ENCODE measurements at places on chromosomes 16 and 17. TPM values are rescaled to one million over a fixed set of nuclear protein-coding genes. Genes with fewer than 3 reads are reported as not detected.

TOP3A gene
- 49.3 TPM for total RNA-seq

CUEDC1 gene
- total RNA-seq = 103 TPM

MT1G gene
- 2.2 TPM for total RNA-seq

KCTD5 gene
- total RNA-seq = 61.1 TPM

MEFV gene
- 0.46 TPM for total RNA-seq

SULT1A4 gene
- total RNA-seq = 1.2 TPM

- no peak for DNase-seq
These were observed 259.2 kb downstream of the SLC39A11 start for GRCh38 chr17:72833128-72833765.

- no peak for DNase-seq
These were observed 24.8 kb upstream of the MAP3K14 start for GRCh38 chr17:45341533-45342158.

GRCh38 chr17:49882434-49882833, 34.6 kb upstream of the TAC4 start:
- no peak for DNase-seq

DNA sequence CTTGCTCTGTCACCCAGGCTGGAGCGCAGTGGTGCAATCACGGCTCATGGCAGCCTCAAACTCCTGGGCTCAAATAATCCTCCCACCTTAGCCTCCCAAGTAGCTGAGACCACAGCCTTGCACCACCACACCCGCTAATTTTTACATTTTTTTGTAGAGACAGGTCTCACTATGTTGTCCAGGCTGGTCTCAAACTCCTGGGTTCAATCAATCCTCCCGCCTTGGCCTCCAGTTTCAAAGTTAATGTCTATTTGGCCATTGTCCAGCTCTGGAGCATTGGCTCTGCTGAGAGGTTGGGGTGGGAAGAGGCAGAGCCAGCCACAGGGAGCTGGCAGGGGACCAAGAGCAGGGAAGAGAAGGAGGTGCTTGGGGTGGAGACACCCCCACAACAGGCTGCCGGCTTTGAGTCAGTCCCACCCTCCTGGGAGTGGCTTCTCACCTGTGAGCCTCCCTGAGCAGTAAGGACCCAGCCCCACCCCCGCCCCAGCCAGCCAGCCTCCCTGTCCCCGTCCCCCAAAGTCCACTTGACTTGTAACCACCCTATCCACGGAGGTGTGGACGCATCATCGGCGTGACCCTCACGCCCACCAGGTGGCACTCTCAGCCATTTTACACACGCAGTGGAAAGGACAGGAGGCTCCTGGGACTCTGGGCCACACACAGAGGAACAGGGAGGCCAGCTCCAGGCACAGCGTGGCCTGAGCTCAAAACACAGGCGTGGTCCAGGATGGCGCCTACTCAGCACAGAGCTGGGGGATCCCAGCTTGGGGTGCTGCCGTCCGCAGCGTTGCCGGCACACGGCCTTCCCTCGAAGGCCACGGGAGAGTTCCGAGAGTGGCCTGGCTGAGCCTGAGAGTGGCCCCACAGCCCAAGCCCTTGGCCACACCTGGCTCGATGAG, 22.8 kb upstream of the PVALEF start:
- peak; percentile 27 for DNase-seq

GRCh38 chr17:74145756-74146155, 57.7 kb upstream of the RPL38 start:
- no peak for DNase-seq

DNA sequence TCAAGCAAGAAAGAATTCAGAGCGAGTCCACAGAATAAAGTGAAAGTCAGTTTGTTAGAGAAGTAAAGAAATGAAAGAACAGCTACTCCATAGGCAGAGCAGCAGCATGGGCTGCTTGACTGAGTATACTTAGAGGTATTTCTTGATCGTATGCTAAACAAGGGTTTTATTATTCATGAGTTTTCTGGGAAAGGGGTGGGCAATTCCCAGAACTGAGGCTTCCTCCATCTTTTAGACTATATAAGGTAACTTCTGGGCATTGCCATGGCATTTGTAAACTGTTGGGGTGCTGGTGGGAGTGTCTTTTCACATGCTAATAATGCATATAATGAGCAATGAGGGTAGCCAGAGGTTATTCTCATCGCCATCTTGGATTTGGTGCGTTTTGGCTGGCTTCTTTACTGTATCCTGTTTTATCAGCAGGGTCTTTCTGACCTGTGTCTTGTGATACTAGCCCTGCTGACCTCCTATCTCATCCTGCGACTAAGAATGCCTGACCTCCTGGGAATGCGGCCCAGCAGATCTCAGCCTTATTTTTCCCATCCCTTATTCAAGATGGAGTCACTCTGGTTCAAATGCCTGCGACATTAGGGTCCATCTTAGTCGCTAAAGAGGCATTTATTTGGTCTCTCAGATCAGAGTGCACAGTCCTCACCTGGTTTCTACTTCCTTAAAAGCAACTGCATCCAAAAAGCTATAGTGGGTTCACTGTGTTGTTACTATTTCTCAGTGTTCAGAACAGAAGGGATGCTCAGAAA, 100.6 kb upstream of the CACNG5 start:
- DNase-seq = no peak

- DNase-seq = no peak
These were observed 653.1 kb upstream of the SOX9 start for GRCh38 chr17:71467719-71468118.

- no peak for DNase-seq
These were observed 24.2 kb downstream of the FAM20A start for GRCh38 chr17:68576811-68577496.

DNA sequence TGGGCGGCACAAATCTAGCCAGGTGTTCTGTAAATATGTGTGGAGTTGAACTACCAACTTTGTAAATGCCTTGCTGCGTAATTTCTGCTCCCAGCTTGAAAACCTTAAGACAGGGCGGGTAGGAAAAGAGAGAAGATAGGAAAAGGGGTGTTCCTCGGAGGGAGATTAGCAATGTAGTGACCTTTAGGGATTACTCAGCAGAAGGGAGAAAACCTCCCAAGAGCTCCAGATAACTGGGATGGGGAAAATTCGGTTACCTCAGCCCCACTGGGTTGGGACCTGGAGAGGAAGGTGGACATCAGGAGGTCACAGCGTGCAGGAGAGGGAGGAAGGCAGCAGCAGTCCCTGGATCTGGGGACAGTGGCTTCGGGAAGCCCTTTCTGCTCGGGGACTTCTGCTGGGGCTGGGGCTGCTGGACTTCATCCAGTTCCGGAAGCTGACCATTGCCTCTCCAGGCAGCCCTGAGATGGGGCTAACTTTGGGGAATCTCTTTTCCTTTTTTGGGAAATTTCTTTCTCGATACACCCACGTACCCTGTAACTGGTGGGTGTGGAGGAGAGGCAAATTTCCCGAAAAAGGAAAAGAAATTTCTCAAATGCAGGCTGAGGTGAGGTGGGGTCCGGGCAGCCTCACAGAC, 39.2 kb downstream of the MPRIP start:
- no peak for DNase-seq

DNA sequence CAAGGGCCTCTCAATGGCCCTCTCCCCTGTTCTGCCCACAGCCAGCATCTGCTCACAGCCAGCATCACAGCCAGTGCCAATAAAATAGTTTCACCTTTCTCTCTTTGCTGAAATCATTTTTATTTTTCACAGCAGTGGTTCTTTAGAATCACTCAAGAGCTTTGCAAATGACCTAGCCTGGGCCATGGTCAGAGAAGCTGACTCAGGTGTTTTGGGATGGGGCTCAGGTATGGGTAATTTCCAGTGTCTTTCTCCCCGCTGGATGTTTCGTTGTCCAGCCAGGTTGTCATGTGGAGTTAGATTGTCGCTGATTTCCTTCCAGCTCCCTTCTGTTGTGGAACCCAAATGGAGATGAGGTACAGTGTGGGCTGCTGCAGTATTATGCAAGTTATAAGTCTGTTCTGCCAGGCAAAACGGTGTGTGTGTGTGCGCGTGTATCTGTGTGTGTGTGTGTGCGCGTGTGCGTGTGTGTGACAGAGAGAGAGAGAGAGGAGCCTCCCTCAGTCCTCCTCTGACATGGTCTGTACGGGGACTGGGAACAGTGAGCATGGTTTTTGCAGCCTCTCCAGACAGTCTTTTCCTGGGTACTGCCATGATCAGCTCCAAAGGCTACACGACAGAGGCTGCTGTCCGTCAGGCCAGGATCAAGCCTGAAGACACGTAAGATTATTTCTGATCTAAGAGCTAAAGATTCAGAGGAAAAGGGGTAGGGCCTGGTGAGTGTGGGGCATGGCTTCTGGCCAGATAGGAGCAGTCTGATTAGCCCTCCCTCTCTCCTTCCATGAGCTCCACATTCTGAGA, 1.4 kb upstream of the PMP22 start:
- DNase-seq = no peak

DNA sequence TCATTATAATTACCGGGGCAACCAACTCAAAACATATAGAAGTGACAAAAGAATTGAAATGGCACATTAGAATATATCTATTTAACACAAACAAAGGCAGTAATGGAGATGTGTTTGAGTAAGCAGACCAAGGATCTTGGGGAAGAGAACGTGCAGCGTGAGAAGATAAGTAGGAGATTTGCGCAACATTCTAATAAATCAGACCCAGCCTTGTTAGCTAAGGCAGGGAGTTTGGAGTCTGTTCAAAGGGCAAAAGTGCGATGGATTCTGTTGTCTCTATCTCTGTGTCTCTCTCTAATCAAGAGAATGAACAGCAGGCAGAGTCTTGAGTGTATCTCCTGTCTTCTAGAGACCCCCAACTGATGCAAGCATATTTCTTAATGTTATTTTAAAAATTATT, 55.0 kb upstream of the FA2H start:
- DNase-seq = no peak

- DNase-seq = no peak
These were observed 13.6 kb downstream of the ZC3H7A start for GRCh38 chr16:11783319-11784037.
